ENCODE measurements at places on chromosomes 2 and 18. TPM values are rescaled to one million over a fixed set of nuclear protein-coding genes. Genes with fewer than 3 reads are reported as not detected.

- no peak overlapping the region for H3K27ac ChIP-seq
- H3K4me3 ChIP-seq = no peak overlapping the region
- no peaks in the 10 kb centered on the region for H3K4me1 ChIP-seq
- no peaks in the 10 kb centered on the region for H3K36me3 ChIP-seq
- no peak for DNase-seq
- H3K27me3 ChIP-seq = no peaks in the 10 kb centered on the region
Observed at GRCh38 chr18:75410611-75411010, 16.9 kb downstream of the SMIM21 start.

DNA sequence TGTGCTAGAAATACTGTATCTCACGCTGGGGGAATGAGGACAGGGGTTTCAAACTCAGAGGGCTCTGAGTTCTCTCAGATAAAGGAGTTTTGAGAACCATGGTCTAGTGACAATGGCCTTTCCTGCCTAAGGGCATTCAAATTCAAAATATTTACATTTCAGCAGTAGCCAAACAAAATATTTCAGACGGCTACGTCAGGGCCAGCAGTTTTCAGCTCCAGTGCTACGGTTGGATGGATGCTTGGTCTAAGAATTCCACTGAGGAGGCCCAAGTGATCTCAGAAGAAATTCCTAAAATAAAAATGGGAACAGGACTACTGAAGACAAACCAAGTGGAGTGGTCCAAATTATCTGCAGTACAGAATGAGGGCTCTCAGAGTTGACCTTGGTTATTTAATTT lies 41.1 kb upstream of the SCG2 start:
- DNase-seq = no peak
- H3K36me3 ChIP-seq = no peaks in the 10 kb centered on the region
- no peaks in the 10 kb centered on the region for H3K27me3 ChIP-seq
- H3K27ac ChIP-seq = no peak overlapping the region
- no peaks in the 10 kb centered on the region for H3K4me1 ChIP-seq
- no peak overlapping the region for H3K4me3 ChIP-seq

Gene NETO1
- not detected for total RNA-seq

Gene C18orf54
- 7.2 TPM for total RNA-seq
